Activated T-helper 1 cell treated with anti-CD3 and anti-CD28 coated beads, Interleukin-12 subunit alpha, Interleukin-12 subunit beta, Interleukin-2, Interleukin-4 antibody, amounts not matched to agents 30 ng/mL and 10 ng/mL and 1 ng/mL, durations not matched to agents 14 hours and 24 hours and 36 hours (primary cell): ENCODE measurements at places on chromosomes 12 and 14. TPM values are rescaled to one million over a fixed set of nuclear protein-coding genes. Genes with fewer than 3 reads are reported as not detected.

CISTR gene
- not detected in 2 replicates for total RNA-seq

PAX9 gene
- not detected in 2 replicates for total RNA-seq

DNA sequence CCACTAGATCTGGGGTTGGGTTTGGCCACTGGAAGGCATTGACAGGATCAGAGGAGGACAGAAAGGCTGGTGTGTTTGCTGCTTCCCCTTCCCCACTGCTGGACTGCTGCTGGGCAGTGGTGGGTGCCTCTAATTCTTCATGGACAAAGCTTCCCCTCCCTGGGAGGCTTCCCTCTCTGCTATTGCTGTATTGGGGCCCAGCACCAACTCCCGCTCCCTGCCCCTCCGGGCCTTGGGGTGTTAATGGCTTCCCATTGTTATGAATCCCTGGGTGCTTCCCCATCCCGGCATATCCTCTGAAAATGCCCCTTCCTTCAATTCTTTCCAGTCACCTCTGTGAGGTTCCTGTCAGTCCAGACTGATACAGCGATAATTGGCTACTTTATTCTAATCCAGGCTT is 310.2 kb downstream of the GLT1D1 start:
- no peaks in the 10 kb centered on the region for H3K36me3 ChIP-seq
- no peaks in the 10 kb centered on the region for H3K27me3 ChIP-seq
- DNase-seq: no peak

GRCh38 chr14:61472801-61473376 is 151.5 kb downstream of the PRKCH start:
- H3K27me3 ChIP-seq: no peaks in the 10 kb centered on the region
- peak; percentile 63 for DNase-seq
- H3K4me3 ChIP-seq: peak overlapping the region; percentile 84
- peaks cover 95% of the 10 kb centered on the region for H3K4me1 ChIP-seq
- peak overlapping the region; percentile 95 for H3K27ac ChIP-seq

GRCh38 chr12:109890620-109891170 is 9.4 kb upstream of the TCHP start:
- H3K4me1 ChIP-seq: peaks cover 47% of the 10 kb centered on the region
- H3K36me3 ChIP-seq: peaks cover 5% of the 10 kb centered on the region
- H3K27ac ChIP-seq: no peak overlapping the region
- no peak overlapping the region for H3K4me3 ChIP-seq

DNA sequence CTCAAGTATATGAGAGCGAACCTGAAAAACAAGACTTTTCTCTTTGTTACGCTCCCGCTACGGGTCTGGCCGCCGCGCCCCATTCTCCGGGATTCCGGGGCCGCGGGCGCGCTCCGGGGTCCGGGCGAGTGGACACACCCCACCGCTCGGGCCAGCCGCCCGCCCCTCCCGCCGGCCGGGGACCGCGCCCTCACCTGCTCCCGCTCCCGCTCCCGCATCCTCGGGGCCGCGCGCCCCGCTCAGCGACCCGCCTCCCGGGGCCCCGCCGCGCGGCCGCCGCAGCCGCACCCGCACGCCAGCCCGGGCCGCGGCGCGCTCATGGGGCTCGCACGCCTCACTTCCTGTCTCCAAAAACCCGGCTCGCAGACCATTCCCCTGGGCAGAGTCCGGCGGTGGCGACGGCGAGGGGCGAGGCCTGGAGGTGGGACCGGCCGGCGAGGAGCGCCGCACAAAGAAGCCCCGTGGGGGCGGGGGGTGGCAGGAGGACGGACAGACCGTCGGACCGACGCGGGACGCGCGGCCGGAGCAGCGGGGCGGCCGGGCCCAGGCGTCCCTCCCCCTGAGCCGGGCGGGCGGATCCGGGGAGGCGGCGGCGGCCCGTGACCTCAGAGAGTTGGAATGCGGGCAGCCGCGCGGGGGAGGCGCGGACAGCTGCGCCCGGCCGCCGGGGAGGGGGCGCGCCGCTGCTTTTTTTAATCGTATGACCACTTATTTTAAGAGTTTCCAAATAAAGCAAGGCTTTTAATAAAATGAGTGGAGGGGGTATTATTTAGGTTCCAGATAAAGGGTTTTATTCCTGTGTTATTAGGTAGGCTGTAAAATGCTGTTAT is at the start of gene PTPN21:
Gene PTPN21, minus strand, starts transcription at position 551 of the 830 bp plus-strand sequence. CDS start 4,590 bp downstream, outside the sequence.
- DNase-seq: no peak
- H3K4me3 ChIP-seq: peak within 1 kb of the TSS; percentile 78
- H3K27ac ChIP-seq: peak within 1 kb of the TSS; percentile 43

SNRPF gene
- total RNA-seq: 65.6 and 70.9 TPM in 2 replicates
